ENCODE measurements at places on chromosomes 1 and 21.

GRCh38 chr1:246678816-246679793 lies 45.1 kb upstream of the SCCPDH start:
- DNase-seq = no peak

DNA sequence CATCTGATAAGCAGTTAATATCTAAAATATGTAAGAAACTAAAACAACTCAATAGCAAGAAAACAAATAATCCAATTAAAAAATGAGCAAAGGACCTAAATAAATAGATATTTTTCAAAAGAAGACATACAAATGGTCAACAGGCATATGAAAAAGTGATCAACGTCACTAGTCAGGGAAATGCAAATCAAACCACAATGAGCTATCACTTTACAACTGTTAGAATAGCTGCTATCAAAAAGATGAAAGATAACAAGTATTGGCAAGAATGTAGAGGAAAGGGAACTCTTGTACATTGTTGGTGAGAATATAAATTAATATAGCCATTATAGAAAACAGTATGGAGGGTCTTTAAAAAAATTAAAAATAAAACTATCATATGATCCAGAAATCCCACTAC lies 40.7 kb upstream of the NEK7 start:
- DNase-seq = no peak

DNA sequence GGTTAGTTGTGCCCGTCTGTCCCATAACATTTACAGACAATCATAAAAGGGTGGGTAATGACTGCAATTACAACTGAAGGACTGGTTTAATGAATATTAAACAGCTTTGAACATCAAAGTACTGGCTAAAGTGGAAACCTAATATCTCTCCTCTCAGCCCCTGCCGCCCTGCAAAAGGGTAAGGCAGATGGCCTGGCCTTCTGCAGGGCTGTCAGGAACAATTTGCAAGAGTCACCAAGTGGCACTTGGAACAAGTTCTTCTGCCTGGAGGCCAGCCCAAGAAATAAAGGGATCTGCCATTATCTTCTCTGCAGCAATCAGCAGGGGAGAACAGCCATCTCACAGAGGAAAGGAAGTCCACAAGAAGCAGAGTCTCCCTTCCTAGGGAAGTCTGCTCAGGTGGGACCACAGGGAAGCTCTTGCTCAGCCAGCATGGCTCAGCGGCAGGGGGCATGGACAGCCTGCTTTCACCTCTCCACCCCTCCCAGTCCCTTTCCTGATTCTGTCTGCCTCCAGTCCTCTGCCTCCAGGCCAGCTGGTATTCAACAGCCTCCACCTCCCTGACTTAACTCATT lies 96.1 kb downstream of the TRABD2B start:
- DNase-seq = no peak

DNA sequence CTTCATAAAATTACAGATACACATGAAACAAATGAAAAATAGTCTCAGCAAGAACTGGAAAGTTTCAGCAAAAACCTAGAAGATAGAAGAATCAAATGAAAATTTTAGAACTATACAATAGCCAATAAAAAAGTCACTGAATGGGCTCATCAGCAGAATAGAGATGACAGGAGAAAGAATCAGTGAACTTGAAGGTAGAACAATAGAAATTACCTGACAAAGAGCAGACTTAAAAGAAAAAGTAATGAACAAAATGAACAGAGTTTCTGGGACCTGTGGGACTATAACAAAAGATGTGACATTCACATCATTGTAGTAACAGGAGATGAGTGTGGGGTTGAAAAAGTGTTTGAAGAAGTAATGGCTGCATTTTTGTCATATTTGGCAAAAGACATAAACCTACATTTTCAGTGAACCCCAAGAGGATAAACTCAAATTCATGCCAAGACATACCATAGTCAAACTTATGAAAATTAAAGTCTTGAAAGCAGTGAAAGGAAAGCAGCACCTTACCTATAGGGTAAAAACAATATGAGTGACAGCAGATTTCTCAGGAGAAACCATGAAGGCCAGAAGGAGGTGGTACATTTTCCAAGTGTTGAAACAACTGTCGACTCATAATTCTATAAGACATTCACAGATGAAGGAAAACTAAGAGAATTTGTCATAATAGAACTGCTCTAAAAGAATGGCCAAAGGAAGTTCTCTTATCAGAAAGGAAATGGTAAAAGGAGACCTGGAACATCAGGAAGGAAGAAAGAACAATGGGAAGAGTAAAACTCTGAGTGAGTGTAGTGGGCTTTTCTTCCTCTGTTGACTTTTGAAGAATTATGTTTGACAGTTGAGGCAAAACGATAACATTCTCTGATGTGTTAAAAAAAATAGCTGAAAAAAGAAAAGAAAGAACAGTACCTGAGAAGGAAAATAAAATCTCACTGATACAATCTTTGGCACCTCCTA lies 23.5 kb downstream of the NTPCR start:
- no peak for DNase-seq

GRCh38 chr1:115190540-115191170 lies 101.4 kb upstream of the TSPAN2 start:
- DNase-seq = no peak

DNA sequence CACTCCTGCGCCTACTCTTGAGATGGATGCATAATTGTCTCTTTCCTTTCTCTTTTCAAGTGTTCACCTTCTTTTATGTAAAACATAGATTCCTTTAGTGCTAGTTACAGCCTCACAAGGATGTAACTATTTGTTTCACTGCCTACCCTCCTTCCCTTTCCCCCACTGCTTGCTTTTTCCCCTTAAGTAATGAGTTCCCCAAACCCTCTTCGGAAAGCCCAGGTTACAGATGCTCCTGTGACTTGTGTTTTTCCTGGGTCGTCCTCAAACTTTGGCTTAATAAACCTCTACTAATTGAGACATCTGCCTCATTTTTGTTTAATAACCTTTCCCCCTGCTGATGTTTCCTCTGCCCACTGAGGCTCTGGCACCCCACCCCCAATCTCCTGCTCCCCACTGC lies 39.2 kb downstream of the C21orf91 start:
- no peak for DNase-seq

GRCh38 chr21:41648591-41649031 lies 118.2 kb downstream of the RIPK4 start:
- no peak for DNase-seq

- DNase-seq = no peak
These were observed 216.4 kb downstream of the LTN1 start for GRCh38 chr21:28776251-28776650.

- no peak for DNase-seq
These were observed 58.7 kb downstream of the RABGAP1L start for GRCh38 chr1:174217787-174218574.

DNA sequence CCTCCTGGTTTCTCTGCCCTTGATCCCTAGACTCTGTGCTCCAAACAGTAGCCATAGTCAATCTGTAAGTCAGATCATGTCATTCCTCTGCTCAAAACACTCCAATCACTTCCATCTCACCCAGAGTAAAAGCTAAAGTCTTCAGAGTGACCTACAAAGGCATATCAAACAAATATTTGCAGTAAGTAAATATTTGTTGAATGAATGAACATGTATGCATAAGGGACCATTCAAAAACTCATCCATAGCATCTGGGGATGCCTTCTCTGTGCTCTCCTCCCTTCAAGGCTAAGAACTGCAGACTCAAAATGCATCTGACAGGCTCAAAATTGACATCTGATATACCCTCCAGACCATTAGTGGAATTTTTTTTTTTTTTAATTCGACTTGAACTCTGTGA lies 18.1 kb upstream of the AK5 start:
- DNase-seq = no peak

DNA sequence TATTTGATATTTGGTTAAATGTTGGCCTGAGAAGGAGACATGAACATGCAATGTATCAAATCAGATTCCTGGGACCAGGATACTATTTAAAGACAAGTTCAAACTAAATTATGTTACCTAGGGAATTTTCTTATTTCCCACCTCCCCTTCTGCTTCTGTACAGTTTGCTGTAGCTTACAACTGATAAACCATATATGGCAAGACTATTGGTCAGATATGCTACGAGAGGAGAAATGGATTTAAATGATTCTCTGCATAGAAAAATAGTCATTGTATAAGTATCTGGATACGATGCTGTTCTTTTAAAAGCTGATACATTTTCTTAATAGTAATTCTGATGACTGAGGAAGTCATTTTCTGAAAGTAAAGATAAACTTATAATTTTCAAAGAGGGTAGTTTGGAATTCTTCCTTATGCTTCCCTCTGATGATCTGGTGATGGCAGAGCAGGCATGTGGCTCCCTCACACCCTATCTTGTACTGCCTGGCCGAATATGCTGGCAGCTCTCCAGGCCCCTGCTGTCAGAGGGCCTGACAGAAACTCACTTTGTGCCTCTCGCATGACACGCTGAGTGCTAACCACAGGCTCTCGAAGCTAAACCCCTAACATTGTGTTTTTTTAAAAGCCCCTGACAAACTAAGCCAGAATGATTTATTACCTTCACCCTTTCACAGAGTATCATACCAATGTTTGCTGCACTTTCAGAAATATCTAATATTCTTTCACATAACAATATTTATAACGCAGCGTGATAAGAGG lies 19.4 kb downstream of the RRP15 start:
- no peak for DNase-seq

DNA sequence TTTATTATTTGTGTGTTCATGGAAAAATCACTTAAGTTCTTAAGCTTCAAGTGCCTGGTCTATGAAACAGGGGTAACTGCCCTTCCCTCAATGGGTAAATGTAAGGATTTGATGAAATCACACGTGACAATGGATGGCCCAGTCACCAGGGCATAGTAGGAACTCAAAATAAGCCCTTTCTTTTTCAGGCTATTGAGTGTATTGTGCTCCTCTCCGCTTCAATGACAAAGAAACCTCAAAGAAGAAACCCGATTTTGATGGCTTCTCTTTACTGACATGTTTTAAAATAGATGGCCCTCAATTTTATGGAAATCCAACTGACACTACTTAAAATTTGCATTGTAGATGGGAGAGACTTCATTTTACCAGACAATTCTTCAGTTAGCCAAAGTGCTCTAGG lies 543.5 kb downstream of the OMA1 start:
- DNase-seq = no peak

DNA sequence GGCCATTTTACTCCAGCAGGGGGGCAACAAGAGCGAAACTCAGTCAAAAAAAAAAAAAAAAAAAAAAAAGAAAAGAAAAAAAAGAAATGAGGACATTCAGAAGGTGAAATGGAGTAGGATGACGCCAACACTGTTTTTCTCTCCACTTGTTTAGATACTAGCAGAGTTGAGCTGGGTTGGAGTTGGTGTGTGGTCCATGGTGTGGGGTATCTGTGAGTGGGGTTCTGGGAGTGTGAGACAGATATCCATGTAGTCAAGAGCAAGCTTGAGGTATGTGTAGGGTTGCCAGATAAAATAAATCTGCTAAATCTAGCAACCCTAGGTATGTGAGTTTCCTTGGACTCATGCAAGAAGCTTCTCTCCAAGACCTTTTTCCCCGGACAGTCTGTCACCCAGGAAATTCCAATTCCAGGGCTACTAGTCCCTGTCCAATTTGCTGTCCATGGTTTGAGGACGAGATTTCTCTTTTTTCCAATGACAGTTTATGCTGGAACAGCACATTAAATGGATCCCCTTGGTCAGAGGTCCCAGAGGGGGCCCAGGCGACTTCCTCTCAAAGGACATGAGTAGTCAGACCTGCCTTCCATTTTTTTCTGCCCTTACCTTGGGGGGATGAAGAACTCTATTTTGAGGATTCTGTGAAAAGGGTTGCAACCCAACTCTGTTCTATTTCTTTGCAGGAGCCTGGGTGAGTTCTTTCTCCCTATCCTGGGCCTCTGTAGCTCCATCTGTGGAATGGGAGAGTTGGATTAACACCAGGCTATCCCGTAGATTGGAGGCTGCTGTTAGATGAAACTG lies 2.1 kb upstream of the FOXD2 start:
- peak; percentile 5 for DNase-seq

DNA sequence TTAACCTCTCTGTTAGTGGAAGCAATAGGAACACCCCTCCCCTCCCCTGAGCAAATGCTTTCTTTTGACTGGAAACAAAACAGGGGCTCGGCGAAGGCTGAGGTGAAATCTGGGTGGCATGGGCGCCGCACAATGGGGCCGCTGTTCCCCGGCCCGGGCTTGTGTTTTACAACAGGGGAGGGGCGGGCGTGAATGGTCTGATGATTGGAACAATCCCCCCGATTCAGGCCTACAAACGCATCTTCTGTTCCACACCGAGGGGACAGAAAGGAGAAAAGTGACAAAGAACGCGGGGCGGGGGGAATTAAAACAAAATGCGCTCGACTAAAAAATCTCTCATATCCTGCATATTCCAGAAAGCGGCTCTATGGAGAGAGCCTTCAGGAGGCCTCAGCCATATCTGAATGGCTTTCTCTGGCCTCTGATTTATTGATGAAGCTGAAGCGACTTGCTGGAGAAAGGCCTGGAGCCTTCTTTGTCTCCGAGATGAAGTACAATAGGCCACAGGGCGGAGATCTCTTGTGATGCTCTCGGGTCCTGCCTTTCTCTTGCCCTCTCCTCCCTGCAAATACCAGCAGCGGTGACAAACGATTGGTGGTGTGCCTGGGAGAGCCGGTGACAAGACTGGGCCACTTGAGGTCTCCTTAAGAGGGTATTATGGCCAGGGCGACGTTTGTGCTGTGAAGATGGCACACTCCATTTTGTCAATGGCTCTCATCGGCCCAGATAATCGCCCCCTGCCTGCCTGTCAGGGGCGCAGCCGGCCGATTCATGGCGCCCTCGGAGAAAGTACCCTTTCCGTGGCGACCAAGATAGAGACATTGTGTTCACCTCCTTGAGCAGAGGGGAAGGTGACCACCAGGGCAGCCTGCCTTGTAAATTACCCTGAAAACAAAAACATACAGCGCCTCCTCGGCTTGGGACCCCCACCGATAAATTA lies 47.1 kb upstream of the OLIG2 start:
- DNase-seq = no peak

- no peak for DNase-seq
These were observed 86.1 kb downstream of the DUSP10 start for GRCh38 chr1:221655766-221656305.

DNA sequence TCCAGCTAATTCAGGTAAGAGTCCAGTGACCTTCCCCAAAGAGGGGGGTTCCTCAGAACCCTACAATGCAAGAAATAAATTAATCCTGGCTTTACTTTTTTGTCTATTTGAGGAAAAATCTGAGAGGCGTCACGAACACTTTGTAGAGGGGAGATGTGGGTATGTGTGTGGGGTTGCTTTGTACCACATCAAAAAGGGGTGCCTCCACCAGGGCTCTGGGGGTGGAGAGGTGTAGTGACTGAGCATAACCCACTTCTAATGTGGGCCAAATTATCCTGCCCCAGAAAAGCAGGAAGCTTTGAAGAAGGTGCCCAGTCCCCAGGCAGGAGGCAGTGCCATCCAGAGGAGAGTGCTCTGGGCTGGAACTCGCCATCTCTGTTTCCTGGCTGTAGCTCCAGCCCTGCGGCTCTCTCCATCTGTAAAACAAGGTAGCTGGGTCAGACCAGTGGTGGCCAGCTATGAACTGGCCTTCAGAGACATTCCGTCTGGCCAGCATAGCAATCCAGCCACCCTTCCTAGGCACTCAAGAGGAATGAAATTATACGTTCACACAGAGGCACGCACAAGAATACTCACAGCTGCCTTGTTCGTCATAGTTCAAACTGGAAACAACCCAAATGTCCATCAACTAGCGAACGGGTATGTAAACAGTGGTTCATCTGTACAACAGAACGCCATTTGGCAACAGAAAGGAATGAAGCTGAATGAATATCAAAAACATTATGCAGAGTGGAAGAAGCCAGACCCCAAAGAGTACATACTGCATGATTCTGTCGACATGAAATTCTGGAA lies 45.4 kb upstream of the TNFRSF1B start:
- no peak for DNase-seq
